Endothelial cell (in vitro differentiated cells): ENCODE measurements at places on chromosomes 2 and 18.

DNA sequence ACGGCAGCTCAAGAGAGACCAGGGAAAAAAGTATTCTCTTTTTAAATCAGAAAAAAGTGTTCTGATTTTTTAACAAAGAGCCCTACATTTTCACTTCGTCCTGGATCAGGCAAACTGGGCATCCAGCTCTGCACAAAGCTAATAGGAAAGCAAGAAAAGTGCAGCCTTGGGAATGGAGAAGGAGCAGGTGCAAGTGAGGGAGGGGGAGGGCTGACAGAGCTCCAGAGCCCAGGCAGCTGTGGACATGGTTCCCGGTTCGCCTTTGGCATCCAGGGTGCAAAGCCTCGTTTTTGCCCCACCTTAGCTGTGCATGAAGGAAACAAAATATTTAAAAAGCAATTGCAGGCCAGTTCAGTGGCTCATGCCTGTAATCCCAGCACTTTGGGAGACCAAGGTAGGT, 82.2 kb downstream of the FAM124B start:
- DNase-seq: no peak

DNA sequence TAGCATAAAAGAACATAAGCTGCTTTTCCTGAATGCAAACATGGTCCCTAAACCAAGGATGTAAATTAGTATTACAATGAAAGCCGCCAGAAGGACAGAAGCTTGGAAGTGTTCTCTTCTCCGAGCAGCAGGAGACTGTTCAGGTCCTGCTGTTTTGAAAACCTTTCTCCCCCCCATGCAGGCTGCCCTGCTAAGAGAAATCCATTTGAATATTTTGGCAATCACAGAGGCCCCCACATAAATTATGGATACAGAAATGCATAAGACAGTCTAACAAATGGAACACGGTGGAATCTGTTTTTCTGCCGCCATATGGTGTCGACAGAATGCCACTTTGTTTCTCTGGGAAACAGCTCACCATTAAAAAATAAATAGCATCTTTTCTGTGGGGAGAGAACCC, 600.4 kb upstream of the KLHL29 start:
- no peak for DNase-seq

DNA sequence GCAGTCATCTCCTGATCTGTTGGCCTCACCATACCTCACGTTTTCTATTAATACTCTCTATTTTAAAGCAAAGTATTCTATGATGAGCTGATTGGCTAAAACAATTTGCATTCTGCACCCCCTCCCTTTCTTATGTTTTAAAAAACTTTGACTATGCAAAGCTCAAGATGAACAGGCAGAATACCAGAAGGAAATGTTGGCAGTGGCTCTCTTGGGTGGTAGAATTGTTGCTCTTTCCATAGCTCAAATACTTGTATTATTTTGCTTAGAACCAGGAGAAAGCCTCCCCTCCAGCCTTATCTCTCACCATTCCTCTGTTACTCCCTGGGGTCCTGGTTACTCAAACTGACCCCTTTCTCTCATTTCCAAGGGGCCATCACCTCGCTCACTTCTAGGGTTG, 14.4 kb downstream of the GPR45 start:
- no peak for DNase-seq

GRCh38 chr2:230170532-230170931, 49.3 kb downstream of the SP110 start:
- DNase-seq: no peak

- no peak for DNase-seq
These were observed 133.6 kb downstream of the GULP1 start for GRCh38 chr2:188425266-188425665.

DNA sequence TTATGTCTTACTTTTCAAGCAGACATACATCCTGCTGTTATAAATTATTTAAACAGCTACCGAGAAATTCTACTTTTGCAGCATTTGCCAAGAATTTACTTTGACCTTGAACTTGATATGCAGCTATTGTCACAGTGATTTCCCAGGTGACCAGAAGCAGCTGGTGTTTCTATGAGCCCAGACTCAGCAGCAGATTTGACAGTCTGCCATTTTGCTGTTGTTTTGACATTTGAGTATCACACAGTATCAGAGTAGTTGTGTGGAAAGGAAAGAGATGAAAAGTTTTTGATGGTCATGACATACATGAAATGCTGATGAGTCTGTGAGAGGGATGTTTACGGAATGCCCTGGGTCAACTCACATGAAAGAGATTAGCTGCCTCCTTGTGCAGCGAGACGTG, 6.6 kb upstream of the CCDC195 start:
- no peak for DNase-seq

DNA sequence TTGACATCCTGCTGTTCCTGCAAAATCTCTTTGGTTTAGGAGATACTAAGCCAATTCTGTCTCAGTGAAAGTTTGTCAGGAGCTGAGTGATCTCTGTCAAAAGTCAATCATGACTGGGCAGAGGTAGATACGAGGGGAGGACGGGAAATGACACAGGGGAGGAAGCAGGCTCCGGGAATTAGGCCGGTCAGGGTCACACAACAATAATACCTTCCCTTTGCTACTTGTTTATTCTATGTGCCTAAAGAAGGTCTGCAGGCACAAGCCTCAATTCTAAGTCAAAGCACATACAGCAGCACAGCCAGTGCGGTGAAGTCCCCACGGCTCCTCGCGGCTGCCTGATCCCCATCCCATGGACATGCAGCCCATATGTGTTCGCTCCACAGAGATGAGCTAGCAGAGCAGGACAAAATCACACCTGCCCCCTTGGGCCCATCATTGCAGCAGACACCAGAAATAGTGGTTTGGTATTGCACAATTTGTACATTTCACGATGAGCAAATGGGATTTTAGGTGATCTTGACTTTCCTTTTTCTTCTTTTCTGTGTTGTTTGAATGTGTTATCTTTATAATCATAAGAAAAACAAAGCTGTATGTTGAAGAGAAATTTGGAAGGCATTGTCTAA, 141.4 kb downstream of the VAPA start:
- no peak for DNase-seq

DNA sequence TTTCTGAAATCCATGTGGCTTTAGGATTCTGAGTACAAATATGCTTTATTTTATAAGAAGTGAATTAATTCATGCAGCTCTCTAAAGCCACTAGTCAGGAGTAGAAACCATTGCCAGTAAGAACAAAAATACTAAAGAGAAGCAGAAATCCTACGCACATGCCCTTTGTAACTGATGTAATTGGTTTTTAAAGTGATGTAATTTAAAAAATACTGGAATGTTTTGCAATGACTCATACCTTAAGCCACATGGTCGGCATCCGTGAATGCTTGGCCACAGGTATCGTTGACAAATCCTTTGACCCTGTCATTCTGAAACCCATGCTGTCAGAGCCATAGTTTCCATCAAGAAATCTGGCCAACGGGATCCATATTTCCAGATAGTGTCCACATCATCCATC, 213.3 kb downstream of the ACKR3 start:
- DNase-seq: no peak

DNA sequence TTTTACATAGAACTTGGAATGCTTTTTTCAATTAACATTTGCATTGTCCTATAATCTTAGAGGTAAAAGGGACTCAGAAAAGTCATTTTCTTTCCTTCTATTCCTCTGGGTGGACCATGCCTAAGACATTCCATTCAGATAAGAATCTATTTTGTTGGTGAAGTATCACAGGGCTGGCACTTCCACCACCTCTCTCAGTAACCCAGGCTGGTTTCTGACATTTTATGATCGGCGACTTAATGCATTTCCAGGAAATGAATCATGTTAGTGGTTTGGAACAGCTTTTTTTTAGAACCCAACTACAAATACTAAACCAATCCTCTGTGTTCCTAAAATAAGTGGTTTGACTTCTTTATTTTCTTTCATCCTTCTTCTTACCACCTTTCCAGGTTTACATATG, 27.0 kb downstream of the GAD1 start:
- no peak for DNase-seq

DNA sequence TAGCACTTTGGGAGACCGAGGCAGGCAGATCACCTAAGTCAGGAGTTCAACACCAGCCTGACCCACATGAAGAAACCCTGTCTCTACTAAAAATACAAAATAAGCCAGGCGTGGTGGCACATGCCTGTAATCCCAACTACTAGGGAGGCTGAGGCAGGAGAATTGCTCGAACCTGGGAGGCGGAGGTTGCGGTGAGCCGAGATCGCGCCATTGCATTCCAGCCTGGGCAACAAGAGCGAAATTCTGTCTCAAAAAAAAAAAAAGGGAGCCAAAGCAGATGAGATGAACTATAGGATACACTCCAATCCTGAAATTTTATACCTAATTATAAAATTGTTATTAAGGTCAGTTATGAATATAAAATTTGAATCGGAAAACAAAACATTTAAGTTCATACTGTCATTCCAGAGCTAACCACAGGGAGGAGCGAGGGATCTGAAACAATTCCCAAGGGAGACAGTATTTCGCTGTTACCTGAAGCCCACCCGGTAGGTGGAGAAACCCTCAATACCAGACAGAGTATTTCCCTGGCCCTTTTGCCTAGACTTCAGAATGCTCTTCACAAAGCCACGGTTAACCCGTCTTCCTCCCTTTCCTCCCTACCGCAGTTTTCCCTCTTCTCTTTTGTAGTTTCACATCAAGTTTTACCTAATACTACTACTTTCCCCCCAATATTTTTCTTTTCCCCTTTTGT, 1.4 kb downstream of the PPM1G start:
- peak; percentile 43 for DNase-seq

- no peak for DNase-seq
These were observed 87.3 kb upstream of the ATG16L1 start for GRCh38 chr2:233164128-233164635.

DNA sequence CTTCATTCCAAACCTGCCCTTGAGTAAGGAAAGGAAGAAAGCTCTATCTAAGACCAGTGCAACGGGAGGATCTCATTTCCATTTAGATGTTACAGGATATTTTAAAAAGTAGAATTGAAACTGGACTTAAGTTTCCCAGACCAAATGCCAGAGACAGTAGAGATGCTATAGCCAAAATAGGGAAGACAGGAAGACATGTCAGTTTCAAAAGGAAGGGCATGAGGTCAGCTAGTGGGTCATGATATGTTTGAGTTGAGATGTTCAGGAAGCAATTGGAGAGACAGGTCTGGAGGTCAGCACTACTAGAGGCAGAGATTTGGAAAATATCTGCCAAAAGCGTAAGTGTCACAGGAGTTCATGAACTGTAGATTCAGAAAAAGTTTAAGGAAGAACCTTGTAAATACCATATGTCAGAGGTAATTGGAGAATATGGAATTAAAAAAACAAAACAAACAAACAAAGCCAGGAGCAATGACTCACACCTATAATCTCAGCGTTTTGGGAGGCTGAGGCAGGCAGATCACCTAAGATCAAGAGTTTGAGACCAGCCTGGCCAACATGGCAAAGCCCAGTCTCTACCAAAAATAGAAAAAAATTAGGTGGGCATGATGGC, 50.8 kb downstream of the EPHA4 start:
- DNase-seq: no peak

GRCh38 chr2:218031771-218032257, 29.0 kb upstream of the TNS1 start:
- DNase-seq: no peak

DNA sequence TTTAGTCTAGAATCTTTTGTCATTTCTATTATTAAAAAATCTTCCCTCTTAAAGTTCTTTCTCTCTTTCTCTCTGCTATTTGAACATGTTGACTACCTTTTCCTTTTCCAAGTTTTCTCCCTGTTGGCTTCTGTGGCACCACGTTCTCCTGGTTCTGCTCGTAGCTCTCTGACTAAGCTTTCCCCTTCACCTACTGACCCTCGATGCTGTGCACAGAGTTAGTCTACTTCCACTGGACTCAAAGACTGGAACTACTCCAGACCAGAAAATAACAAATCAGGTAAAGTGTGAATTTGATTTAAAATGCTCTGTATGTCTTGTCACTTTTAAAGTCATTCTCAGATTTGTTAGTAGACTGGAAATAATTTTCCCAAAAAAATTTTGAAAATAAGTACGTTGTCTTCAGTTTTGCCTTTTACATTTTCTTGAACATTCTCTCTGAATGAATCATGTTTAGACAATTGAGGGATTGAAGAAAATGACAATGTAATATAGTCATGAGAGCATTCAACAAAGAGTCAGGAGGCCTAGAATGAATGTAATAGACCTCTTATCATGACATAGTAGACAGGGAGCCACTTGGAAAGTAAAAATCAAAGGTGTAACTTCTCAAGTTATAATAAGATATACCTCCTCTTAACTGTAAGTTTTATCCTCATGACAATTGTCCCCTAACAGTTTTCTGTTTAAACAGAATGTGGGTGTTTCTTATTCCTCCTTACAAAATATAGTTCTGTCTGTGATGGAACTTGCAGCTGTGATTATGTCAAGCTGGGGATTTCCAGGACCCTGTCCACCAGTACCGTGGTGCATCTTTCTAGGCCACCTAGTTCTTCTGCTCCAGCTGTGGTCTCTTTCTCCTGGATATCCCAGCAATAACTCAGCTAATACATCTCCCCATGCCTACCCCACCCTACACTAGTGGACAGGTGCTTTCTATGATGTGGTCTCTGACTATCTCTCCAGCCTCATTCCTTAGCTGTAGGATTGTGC, 25.5 kb downstream of the ITPRID2 start:
- DNase-seq: no peak

DNA sequence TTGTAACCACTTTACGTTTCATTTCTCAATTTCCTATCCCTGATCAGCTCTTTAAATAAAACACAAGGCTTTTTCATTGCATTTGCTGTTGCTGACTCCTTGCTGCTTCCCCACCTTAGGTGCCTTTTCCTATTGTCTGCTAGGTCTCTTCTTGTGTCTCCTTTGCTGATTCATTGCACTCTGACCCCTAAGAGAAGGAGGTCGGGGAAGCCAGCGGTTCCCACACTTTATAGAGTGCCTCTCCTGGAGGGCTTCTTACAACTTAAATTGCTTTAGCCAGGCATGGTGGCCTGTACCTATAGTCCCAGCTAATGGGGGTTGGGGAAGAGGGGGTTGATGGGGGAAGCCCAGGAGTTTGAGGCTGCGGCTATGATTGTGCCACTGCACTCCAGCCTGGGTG, 495.0 kb downstream of the DLGAP1 start:
- no peak for DNase-seq

DNA sequence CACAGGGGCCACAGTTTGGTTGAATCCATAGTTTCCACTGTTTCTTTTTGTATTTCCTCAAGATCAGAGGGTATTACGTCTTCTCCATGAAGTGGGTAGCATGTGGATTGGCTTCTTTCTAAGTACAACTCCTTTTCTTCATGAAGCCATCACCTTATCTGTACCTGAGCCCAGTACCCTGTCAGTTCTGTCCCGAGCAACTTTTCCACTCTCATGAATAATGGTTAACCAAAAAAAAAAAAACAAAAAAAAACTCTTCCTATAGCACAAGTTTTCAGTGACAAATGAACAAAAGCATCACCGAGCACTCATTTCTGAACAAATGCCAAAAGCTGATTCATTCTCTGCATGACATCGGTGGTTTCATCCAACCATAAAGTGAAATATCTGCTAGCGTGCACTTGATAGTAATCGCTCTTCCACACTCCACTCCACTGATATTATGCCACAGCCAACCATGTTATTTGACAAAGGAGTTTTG, 53.0 kb upstream of the CCDC150 start:
- DNase-seq: no peak
